GM23338 (cell line): ENCODE measurements at places on chromosomes 7 and 10. TPM values are rescaled to one million over a fixed set of nuclear protein-coding genes. Genes with fewer than 3 reads are reported as not detected.

The HPS1 gene
- total RNA-seq = 19.7 and 21.4 TPM in 2 replicates

DNA sequence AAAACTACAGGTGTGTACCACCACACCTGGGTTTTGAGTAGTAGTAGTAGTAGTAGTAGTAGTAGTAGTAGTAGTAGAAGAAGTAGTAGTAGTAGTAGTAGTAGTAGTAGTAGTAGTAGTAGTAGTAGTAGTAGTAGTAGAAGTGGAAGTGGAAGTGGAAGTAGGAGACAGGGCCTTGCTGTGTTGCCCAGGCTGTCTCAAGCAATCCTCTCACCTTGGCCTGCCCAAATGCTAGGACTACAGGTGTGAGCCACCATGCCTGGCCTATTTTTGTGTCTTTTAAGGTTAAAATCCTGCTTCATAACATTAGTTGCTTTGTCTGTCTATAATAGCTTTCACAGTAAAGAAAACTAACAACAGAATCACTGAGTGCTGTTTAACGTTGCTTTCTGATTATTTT is 111.7 kb downstream of the PODXL start:
- no peak overlapping the region for H3K27ac ChIP-seq
- DNase-seq = no peak
- no peak overlapping the region for H3K4me3 ChIP-seq
- peaks cover 3% of the 10 kb centered on the region; the same call in 1 of the 2 replicates for H3K4me1 ChIP-seq
- H3K27me3 ChIP-seq = no peaks in the 10 kb centered on the region

The RNF32 gene
- 0.56 TPM in 1 of 2 replicates, not detected in the other for total RNA-seq

DNA sequence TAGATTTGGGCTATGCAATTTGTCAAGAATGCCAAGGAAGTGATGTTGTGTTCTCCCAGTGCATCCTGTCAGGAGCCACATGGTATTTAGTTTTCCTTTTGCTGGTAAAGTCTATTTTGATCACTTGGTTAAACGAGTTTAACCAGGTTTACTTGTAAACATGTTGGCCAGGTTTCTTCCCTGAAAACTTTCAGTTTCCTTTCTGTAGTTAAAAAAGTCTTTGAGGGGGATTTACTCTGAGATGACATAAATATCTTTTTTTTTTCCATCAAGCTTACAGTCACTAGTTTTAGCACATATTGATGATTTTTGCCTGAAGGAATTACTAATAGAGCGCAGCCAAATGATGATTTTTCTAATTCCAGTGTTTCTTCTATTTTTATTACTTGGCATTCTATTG is 320.5 kb downstream of the PHF14 start:
- peaks cover 9% of the 10 kb centered on the region for H3K4me1 ChIP-seq
- no peaks in the 10 kb centered on the region for H3K27me3 ChIP-seq
- DNase-seq = peak; percentile 12
- H3K36me3 ChIP-seq = no peaks in the 10 kb centered on the region
- H3K4me3 ChIP-seq = no peak overlapping the region

DNA sequence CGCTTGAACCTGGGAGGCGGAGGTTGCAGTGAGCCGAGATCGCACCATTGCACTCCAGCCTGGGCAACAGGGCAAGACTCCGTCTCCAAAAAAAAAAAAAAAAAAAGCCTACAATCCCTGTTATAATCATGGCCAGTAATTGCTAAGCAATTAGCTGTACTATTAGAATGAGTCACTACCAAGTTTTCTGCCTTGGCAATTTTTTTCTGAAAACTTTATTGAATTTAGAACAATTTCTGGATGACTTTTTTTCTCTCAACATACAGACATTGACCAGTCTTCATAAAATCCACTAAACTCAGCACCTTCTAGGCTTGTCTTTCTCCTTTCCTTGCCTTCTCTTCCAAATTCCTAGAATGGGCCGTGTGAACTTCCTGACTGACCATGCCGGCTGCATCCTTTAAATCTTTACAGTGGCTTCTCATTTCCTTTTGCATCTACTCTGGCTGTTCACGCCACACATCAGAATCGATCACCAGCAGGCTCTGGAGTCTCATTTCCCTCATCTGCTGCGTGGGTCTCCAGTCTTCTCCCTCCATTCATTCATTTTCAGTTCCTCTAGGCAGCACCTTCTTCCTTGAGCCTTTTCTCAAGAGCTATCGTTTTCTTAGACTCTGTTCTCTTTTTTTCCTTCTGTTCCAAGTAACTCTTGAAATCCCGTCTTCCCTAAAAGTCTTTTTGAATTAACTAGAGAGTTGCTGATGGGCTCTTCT is 107.9 kb downstream of the KAT6B start:
- H3K36me3 ChIP-seq = no peaks in the 10 kb centered on the region
- 0 out of 2 replicates have a peak overlapping the region, but pooled peaks have one; percentile 51 for H3K27ac ChIP-seq
- H3K4me1 ChIP-seq = peaks cover 16% of the 10 kb centered on the region
- no peak for DNase-seq
- no peaks in the 10 kb centered on the region for H3K27me3 ChIP-seq
- no peak overlapping the region for H3K4me3 ChIP-seq

The DNAJC30 gene
- 1.3 and 2.8 TPM in 2 replicates for total RNA-seq

DNA sequence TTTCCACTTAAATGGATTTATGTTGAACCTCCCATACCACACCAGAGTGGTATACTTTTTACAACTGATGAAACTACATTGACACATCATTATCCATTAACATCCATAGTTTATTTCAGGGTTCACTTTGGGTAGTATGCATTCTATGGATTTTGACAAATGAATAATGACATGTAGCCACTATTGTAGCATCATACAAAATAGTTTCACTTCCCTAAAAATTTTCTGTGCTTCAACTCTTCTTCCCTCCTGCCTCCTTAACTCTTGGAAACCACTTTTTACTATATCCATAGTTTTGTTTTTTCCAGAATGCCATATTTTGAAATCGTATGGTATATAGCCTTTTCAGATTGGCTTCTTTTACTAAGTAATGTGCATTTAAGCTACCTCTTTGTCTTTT is 199.5 kb upstream of the TMEM196 start:
- H3K27ac ChIP-seq = no peak overlapping the region
- no peak for DNase-seq
- H3K36me3 ChIP-seq = peaks cover 5% of the 10 kb centered on the region; the same call in 1 of the 2 replicates
- H3K27me3 ChIP-seq = no peaks in the 10 kb centered on the region
- H3K4me1 ChIP-seq = peaks cover 11% of the 10 kb centered on the region; the same call in 1 of the 2 replicates

- DNase-seq = no peak
- H3K36me3 ChIP-seq = no peaks in the 10 kb centered on the region
- H3K27me3 ChIP-seq = no peaks in the 10 kb centered on the region
Observed at GRCh38 chr10:78341953-78342614, 308.4 kb downstream of the RPS24 start.

DNA sequence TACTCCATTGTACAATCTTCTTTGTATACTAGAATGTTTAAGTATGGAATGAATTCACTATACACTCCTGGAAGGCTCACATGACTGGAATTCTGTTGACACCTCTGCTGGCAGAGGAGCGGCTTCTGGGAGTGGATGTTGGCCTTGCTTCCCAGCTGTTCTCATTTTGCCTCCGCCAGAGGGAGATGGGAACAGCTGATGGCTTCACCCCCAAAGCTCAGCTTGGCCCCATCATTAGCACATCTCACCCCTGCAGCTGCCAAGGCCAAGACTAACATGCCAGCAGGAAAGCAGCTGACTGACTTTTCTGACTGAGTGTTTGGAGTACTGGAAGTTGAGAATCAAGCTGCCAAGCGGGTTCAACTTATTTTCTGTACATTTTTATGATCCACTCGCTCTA is 15.1 kb downstream of the ADAM12 start:
- peaks cover 6% of the 10 kb centered on the region; the same call in 1 of the 2 replicates for H3K36me3 ChIP-seq
- no peak overlapping the region for H3K27ac ChIP-seq
- no peak overlapping the region for H3K4me3 ChIP-seq
- H3K4me1 ChIP-seq = no peaks in the 10 kb centered on the region

- H3K36me3 ChIP-seq = 0 out of 2 replicates have a peak, but pooled peaks cover 3% of the 10 kb centered on the region
- no peaks in the 10 kb centered on the region for H3K4me1 ChIP-seq
- H3K27ac ChIP-seq = no peak overlapping the region
- no peak for DNase-seq
- H3K27me3 ChIP-seq = no peaks in the 10 kb centered on the region
Observed at GRCh38 chr7:56479748-56480147, 363.5 kb upstream of the NUPR2 start.

DNA sequence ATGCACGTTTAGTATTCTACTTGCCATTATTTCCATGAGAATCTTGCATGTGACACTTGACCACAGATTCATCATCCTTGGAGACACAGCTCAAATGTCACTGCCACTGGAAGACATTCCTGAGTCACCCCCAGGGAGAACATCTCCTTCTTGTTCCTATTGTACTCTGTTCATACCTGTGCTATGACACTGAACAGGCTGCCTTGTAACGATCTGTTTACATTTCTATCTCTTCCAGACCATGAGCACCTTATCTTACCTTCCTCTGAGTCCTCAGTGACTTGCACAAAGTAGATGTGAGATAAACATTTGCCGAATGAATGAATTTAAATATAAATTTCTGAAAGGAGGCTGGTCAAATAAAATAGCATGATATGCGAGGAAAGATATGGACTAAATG is 331.9 kb upstream of the LRRN3 start:
- H3K4me3 ChIP-seq = no peak overlapping the region
- H3K27me3 ChIP-seq = no peaks in the 10 kb centered on the region
- DNase-seq = no peak
- no peak overlapping the region for H3K27ac ChIP-seq
- no peaks in the 10 kb centered on the region for H3K4me1 ChIP-seq
- no peaks in the 10 kb centered on the region for H3K36me3 ChIP-seq

The LIPM gene
- not detected in 2 replicates for total RNA-seq

DNA sequence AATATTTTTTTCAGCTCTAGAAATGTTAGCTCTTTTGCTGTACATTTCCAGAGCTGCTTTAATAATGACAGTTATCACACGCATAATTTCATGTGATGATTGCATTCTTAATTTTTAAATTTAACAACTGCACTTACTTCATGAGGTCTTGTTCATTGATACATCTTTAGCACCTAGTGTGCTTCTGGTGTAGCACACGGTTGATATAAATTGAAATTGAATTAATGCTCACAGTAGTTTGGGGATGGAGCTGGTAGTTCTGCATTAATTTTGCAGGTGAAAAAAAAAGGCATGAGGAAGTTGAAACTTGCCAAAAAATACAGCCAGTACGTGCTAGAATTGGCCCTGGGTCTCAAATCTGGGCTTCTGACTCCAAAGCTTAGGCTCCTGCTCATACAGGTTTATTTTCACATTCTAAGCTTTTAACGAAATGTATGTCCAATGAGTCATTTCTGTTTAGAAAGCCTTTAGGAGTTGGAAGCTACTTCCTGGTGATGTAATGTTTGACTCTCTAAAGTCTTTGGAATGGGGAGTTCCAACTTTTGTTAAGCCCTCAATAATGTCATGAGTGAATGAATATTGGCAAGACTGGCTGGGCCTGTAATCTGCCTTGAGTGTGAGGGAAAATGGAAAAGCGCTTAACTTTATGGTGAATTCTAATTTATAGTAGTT is 62.5 kb downstream of the DAGLB start:
- no peak for DNase-seq
- peak overlapping the region; percentile 26; the same call in 1 of the 2 replicates for H3K27ac ChIP-seq
- H3K36me3 ChIP-seq = peaks cover 15% of the 10 kb centered on the region; the same call in 1 of the 2 replicates
- no peak overlapping the region for H3K4me3 ChIP-seq
- H3K4me1 ChIP-seq = peaks cover 50% of the 10 kb centered on the region
- H3K27me3 ChIP-seq = no peaks in the 10 kb centered on the region

GRCh38 chr7:156178214-156178613 is 366.0 kb upstream of the SHH start:
- H3K36me3 ChIP-seq = no peaks in the 10 kb centered on the region
- no peak overlapping the region for H3K4me3 ChIP-seq
- no peaks in the 10 kb centered on the region for H3K27me3 ChIP-seq
- no peaks in the 10 kb centered on the region for H3K4me1 ChIP-seq
- DNase-seq = no peak

The TUBB8 gene
- total RNA-seq = 1.1 and 1.4 TPM in 2 replicates

DNA sequence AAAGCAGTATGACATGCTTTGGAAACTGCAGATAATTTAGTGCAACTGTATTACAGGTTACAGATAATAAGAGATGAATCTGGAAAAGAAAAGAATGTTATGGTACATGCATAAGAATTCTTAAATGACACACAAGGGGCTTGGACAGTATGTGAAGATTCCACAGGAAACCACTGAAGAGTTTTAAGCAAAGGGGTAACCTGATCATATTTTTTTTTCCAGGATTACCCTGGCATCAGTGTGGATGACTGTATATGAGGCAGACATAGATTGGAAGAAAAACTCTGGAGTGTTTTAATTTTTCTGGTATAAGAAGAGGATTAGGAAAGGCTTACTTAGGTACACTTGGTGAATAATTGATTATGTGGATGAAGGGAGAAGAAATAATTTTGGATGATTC is 8.1 kb downstream of the TFPI2 start:
- H3K27me3 ChIP-seq = no peaks in the 10 kb centered on the region
- no peak for DNase-seq
- H3K4me1 ChIP-seq = no peaks in the 10 kb centered on the region
- no peaks in the 10 kb centered on the region; the same call in 1 of the 2 replicates for H3K36me3 ChIP-seq
- no peak overlapping the region for H3K27ac ChIP-seq

- H3K4me1 ChIP-seq = no peaks in the 10 kb centered on the region
- H3K27me3 ChIP-seq = no peaks in the 10 kb centered on the region
- no peak overlapping the region for H3K27ac ChIP-seq
- peak; percentile 13 for DNase-seq
Observed at GRCh38 chr10:23362879-23363792, 18.5 kb upstream of the C10orf67 start.

DNA sequence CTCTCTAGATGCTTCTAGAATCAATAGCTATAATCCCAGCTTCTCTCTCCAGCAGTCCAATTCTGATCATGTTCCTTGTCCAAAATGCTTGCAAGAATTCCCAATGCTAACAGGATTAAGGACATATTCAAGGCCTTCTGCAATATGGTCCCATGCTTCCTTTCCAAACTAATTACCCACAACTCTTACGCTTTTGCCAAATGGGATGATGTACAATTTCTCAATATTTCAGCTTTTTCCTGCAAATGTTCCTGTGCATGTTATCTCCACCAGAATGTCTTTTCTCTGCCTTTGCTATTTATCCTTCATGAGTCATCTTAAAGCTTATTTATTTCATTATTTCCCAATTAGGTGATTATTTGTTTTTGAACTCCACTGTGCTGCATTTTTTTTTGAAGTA is 556.4 kb downstream of the SORCS1 start:
- no peak overlapping the region for H3K27ac ChIP-seq
- no peak for DNase-seq
- H3K36me3 ChIP-seq = no peaks in the 10 kb centered on the region
- H3K27me3 ChIP-seq = no peaks in the 10 kb centered on the region

The FAM25C gene
- total RNA-seq = not detected in 2 replicates

The TAS2R5 gene
- 5.1 and 5.8 TPM in 2 replicates for total RNA-seq

The NUDT13 gene
- 1.4 and 4.3 TPM in 2 replicates for total RNA-seq

- DNase-seq = no peak
- no peak overlapping the region for H3K4me3 ChIP-seq
- no peak overlapping the region for H3K27ac ChIP-seq
- H3K36me3 ChIP-seq = no peaks in the 10 kb centered on the region
Observed at GRCh38 chr7:67343114-67343513, 346.5 kb downstream of the TYW1 start.

- no peaks in the 10 kb centered on the region for H3K4me1 ChIP-seq
- H3K27me3 ChIP-seq = no peaks in the 10 kb centered on the region
- H3K4me3 ChIP-seq = no peak overlapping the region
- DNase-seq = no peak
- peaks cover 8% of the 10 kb centered on the region; the same call in 1 of the 2 replicates for H3K36me3 ChIP-seq
- H3K27ac ChIP-seq = no peak overlapping the region
Observed at GRCh38 chr7:141788296-141788695, 1.7 kb upstream of the TAS2R5 start.

The ZNF25 gene
- 0.76 and 2.7 TPM in 2 replicates for total RNA-seq
